ENCODE measurements at places on chromosomes 7 and 10.

- no peak for DNase-seq
Measured at GRCh38 chr7:123770378-123770777, 21.6 kb upstream of the WASL start.

DNA sequence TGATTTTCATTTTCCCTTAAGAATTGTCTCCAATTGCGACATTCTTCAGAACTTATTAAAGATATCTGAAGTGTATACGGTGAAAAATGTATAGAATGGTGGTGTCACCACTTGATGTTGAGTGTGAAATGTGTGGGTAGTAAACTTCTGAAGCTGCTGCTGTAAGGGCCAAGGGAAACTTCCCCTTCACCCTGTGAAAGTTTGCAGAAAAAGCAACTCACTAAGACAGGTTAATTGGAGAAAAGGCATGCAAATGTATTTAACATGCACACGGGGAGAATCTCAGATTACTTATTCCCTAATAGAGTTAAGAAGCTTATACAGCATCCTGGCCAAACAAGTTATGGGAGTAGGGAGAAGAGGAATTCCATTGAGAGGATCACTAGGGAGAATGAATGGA lies 173.0 kb downstream of the NSUN6 start:
- no peak for DNase-seq

GRCh38 chr10:43396928-43397624 lies 11.9 kb downstream of the HNRNPF start:
- peak; percentile 55 for DNase-seq

GRCh38 chr10:13404305-13404759 lies 56.2 kb upstream of the SEPHS1 start:
- no peak for DNase-seq

DNA sequence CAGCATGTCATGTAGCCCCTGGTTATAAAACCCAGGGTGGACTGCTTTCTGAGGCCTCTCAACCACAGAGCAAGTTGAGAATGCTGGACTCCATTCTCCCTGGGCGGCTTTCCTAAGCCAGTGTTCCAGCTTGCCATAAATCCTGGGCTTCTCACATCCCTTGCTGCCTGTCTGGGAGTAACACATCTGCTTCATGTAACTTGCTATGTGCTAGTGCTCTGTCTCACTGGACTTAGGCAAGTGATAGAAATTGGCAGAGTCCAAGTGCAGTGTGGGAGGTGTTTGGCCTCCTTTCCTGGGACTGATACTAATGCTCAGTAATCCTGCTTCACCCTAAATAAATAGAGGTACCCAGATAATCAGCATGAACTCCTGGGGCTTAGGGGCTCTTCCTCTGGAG lies 277.1 kb upstream of the POM121L12 start:
- no peak for DNase-seq

- no peak for DNase-seq
Measured at GRCh38 chr10:3866332-3866731, 81.3 kb upstream of the KLF6 start.
